ENCODE measurements at places on chromosomes 12 and 14.
A peak's percentile ranks its signal among the peaks of the same experiment; 100 is the strongest.

GRCh38 chr14:36604757-36605505 is 22.5 kb upstream of the NKX2-8 start:
- no peak for DNase-seq

DNA sequence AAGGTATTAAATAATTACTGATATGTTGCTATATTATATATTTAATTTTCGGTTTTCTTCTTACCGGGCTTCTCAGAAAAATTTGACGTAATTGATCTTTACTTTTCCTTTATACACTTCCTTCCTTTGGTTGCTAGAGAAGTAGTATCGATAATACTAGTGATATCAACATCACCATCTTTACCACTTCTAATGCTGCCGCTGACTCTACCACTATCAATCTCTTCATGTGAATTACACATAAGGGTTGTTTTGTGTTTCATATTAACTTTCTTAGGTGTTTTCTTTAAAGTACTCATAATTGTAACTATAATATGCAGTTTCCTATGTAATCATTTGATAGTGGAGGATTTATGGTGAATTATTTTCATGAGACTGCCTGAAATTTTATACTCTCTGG is 30.9 kb upstream of the KLRF1 start:
- peak; percentile 81 for DNase-seq

- no peak for DNase-seq
Observed at GRCh38 chr12:111976291-111976690, 36.7 kb downstream of the TMEM116 start.

DNA sequence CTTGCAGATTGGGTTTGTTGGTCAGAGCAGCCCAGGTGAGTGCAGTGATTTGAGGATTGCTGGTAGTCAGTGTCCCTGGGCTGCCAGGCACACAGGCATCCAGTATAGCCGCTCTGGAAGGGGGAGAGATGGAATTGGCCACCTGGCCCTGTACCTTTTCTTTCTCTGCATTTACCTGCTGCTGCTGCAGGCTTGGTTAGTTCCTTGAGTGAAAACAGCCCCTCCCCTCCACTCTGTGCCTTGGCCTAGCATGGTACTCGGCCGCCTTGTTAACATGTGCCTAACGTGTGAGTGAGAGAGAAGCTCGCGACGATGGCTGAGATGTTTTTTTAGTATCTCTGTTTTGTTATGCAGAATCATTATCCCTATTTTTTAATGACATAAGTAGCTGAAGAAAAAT is 49.3 kb upstream of the AMN start:
- no peak for DNase-seq

- no peak for DNase-seq
Observed at GRCh38 chr14:23115918-23116317, 3.1 kb downstream of the CEBPE start.

DNA sequence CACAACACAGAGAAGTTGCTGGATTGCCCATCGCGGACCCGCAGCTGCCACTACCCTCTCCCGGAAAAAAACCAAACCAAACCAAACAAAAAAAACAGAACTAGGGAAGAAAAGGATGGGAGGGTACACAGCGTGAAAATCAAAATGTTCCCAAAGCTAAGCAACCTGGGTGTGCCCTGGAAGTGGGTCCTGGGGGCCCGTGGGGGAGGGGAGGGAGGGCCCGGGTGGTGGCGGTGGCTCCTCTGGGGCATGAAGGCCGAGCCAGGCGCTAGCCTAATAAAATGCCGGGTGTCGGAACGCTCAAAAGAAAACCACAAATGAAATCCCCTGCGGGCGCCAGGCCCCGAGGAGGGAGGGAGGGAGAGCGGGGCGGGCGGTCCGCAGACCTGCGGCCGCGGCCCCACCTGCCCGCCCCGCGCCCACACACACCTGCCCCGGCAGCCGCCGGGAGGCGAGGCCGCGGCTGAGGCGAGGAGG is 787 bp downstream of the HECTD4 start:
- peak; percentile 53 for DNase-seq

GRCh38 chr12:118714051-118714460 is 267.3 kb upstream of the SRRM4 start:
- peak; percentile 1 for DNase-seq

DNA sequence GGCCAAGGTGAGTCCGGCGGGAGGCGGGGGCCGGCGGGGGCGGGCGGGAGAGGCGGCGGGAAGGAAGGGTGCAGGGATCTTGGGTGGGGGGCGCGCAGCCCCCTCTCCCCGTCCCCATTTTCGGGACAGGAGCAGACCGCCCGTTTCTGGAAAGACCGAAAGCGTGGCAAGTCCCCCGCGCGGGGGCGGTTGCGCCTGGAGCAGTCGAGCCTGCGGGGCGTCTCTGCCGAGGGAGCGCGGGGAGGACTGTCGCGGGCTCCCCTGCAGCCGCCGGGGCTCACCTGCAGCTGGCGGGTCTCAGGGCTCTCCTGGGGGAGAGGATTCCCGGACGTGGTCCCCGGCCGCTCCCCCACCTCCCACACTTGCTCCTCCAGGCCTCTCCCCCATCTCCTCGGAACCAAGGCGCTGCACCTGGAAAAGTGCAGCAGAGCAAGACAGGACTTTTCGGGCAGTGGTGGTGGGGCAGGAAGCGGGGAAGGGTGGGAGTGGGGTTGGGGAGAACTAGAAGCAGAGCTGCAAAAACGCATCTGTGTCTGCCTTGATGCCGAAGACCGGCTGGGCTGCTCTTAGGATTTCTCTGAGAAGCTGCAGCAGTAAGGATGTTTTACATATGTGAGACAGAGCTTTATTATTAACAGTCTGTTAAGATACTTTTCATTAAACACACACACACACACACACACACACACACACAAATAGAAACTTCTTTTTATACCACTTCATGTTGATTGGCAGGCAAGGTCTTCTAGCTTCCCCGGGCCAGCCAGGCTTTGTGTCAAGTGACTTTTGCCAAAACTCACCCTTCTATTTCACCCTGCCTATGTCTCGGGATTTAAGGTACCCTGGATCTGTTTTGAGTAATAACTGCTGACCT is 677 bp downstream of the C12orf75 start:
- no peak for DNase-seq

GRCh38 chr12:23399402-23399933 is 550.0 kb downstream of the SOX5 start:
- DNase-seq = no peak

GRCh38 chr14:36394593-36394992 is 74.2 kb upstream of the MBIP start:
- no peak for DNase-seq

DNA sequence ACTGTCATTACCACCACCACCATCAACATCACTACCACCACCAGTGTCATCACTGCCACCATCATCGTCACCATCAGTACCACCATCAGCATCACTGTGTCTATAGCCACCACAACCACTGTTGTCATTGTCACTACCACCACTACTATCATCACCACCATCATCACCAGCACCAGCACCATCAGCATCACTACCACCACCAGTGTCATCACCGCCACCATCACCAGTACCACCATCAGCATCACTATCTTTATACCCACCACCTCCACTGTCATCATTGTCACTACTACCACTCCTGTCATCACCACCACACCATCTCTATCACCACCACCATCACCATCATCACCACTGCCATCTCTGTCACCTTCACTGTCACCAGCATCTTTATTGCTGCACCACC is 60.6 kb downstream of the BEGAIN start:
- no peak for DNase-seq

DNA sequence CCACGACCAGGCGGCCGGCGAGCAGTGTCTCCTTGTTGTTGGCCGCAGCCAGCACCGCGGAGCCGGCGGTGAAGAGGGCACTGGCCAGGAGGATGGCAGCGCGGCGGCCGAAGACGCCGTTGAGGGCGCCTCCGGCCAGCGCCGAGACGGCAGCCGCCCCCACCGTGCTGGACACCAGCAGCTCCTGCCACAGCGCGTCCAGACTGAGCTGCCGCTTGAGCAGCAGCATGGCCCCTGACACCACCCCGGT is 691 bp downstream of the SLC2A13 start:
- no peak for DNase-seq

- DNase-seq = no peak
Observed at GRCh38 chr14:37438444-37438843, 156.6 kb downstream of the FOXA1 start.

GRCh38 chr12:20212658-20213555 is 155.4 kb upstream of the PDE3A start:
- no peak for DNase-seq

- no peak for DNase-seq
Observed at GRCh38 chr12:484096-484495, 24.4 kb downstream of the B4GALNT3 start.

DNA sequence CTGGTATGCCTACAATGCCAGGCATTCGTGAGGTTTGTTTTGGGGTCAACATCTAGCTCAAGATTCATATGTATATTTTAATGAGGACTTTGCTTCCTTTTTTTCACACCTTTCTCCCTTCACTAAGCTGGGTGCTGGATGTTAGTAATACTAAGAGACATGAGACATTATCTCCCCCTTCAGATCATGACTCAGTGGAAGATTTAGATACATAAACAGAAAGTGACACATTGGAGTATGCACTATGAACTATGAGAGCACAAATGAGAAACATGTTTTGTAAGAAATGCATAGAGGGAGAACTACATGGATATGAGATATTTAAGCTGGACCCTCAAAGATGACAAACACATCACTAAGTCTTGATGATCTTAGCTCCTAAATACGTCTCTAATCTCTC is 286.3 kb downstream of the RPAP3 start:
- DNase-seq = no peak

GRCh38 chr12:92068459-92068858 is 77.2 kb downstream of the BTG1 start:
- DNase-seq = no peak

DNA sequence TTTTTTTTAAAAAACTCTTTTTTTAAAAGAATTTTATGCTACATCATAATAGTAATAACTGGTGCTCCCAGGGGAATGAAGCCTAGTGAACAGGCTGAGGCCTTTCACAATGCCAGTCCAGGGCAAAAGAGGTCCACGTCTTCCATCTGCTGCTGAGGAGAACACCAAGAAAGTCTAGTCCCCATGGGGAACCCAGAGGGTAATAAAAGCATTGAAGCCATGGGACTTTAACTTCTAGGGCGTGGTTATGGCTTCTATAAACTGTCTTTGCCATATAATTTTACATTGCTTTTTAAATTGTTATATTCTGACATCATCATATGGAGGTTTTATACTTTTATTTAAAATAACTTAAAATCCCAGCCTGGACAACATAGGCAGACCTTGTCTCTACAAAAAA is 64.3 kb downstream of the SLC16A7 start:
- DNase-seq = no peak

GRCh38 chr12:53806721-53807120 is 54.9 kb upstream of the CISTR start:
- DNase-seq = no peak

DNA sequence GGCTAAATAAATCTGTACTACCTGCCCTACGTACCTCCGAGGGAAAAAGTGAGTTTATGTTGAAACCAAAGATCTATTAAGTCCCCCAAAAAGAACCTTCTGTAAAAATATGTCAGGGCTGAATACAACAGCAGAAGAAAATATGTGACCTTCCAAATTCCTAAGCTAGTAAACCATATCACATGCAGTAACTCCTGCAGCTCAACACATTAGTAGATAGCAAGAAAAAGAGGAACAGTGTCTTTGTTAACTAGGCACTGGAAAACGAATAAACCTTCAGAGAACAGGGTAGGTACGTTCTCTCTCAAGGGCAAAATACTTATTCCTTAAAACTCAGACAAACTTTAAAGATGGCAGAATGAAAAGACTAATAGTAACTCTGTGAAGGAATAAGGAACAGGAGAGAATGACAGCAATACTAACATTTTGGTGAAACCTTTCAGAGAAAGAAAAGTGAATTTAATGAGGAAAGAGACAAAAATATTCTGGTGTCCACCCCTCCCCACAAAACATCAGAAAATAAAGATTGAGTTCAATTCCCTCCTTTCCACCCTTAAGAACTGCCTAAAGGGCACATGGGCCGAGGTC is 18.0 kb downstream of the CBX5 start:
- DNase-seq = no peak

GRCh38 chr14:74962046-74962445 is 6.6 kb upstream of the PGF start:
- no peak for DNase-seq

GRCh38 chr14:64779472-64779871 is 75.2 kb downstream of the PLEKHG3 start:
- no peak for DNase-seq

DNA sequence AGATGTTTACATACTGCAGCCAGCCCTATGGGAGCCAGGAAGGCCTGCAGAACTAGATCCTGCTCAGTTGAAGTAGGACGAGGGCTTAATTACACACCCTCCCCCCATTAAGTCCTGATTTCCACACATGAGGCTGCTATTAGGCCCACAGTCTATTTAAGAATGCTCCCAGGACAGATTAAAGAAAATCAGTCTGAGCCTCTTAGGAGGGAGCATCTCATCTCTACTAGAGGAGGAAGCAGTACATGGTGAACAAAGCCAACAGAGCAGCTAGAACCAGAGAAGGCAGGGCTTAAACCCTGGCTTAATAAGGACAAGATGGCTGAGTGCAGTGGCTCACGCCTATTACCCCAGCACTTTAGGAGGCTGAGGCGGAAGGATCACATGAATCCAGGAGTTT is 55.8 kb upstream of the ARHGAP5 start:
- DNase-seq = no peak

- DNase-seq = no peak
Observed at GRCh38 chr12:129771238-129771637, 132.6 kb downstream of the TMEM132D start.

DNA sequence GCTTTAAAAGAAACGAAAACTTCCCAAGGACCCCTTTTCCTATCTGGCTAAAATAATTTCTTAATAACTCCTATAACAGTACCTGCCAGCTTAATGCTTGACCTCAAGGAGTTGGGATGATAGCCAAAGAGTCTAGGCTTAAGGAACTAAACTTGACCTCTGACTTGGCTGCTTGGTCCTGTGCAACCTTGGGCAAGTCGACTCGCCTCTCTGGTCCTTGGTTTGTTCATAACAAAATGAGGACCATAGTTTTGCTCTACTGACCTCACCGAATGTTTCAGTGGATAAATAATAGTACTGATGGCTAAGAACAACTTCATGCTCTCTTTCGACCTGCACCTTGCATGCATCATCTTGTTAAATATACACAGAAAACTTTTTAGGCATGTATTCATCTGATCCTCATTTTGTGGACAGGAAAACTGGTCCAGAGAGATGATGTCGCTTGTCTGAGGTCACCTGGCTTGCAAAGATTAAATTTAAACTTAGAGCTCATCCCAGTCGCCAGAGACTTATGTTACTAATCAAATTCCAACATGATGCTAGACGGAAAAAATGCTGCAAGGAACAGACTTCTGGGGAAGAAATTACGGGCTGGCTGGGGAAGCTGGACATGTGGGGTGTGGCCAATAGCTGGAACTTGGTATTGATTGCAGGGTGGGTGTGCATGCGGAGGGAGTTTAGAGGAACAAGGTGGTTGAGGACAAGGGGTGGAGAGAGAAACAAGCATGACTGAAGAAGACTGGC is 38.0 kb upstream of the WSCD2 start:
- no peak for DNase-seq

DNA sequence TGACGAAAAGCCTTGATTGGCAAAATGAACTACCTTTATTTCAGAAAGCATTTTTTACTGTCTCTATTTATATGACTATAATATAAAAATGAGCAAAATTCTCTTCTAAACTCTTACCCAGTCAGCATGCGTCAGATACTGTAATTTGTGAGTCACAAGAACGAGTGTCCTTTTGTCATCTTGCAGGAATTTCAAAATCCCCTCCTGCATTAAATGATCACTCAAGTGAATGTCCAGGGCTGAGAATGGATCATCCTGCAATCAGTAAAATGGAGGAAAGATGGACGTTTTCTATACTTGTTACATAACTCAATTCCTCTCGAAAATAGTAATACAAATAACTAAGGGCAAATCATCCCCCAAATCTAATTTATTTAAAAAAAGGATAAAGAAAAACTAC is 77.7 kb upstream of the KCNJ8 start:
- no peak for DNase-seq

- DNase-seq = no peak
Observed at GRCh38 chr12:59627582-59627981, 31.8 kb downstream of the SLC16A7 start.
